ENCODE measurements at places on chromosomes 12 and 14. TPM values are rescaled to one million over a fixed set of nuclear protein-coding genes. Genes with fewer than 3 reads are reported as not detected.

- DNase-seq, result no peak
These were observed 160.4 kb downstream of the NTF3 start for GRCh38 chr12:5592310-5592709.

DNA sequence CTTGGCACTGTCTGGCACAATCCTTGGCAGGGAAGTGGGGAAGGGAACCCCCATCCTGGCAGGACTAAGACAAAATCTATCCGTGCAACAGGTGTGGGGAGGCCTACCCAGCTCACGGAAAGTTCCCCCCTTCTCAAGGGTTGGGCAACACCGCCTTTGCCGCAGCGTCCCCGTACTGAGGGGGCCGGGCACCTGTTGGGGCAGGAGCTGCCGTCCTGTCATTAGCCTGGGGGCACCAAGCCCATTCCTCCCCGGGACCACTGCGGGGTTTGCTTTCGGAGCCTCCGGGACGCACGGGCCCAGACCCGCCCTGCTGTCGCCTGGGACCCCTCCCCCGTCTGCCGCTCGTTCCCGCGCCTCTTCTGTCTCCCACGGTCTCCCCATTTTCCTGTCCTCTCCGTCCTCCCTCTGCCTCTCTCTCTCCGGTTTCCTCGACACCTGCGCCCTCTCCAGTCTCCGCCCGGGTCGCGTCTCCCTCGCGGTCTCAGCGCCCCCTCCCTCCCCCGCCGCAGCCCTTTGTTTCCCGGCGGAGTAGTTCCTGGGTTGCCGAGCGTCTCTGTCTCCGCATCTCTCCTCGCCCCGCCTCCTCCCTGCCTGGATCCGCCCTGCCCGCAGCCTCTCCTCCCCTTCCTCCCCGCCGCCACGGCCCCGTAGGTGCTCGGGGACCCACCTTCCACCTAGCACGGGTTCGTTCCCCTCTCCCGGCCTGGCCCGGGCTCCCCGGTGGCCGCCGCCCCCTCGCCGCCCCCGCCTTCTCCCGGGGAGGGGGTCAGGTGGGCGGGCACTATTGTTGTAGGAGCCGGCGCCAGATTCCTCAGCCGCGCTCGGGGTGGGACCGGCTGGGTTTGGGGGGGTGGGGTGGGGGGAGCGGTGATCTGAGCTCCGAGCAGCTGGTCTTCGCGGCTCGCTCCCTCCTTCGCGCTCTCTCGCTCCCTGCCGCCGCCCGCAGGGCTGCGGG, at the start of gene CACNB3:
TSS of gene CACNB3 (plus strand) at position 624 of the 958 bp plus-strand sequence. CDS start 434 bp downstream, outside the sequence.
- DNase-seq, result peak; percentile 39

- DNase-seq, result no peak
These were observed 203.4 kb downstream of the TMX1 start for GRCh38 chr14:51443195-51444018.

Gene PPP4R4
- 0.35 TPM for total RNA-seq

Measured in NCI-H460 (cell line).